Fibroblast of pulmonary artery (primary cell): ENCODE measurements at places on chromosomes 13 and 19.

DNA sequence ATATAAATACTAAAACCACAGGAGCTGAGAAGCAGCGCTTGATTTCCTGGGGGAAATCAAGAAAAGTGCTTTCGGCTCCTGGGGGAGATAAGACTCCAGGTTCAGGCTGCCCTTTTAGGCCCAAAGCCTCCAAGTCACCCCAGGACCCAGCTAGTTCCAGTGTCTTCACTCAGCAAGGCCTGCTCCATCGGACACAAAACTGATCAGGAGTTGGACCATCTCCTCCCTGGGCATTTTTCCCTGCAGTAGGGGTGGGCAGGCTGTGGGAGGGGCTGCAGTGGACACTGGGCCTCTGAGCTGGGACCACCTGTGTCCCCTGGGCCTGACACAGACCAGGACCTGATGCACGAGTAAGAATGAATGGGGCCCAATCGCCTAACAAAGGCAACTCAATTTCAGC, 15.2 kb downstream of the C19orf12 start:
- no peak for DNase-seq

- DNase-seq: peak; percentile 29
Observed at GRCh38 chr13:47025791-47026447, 129.1 kb upstream of the HTR2A start.

DNA sequence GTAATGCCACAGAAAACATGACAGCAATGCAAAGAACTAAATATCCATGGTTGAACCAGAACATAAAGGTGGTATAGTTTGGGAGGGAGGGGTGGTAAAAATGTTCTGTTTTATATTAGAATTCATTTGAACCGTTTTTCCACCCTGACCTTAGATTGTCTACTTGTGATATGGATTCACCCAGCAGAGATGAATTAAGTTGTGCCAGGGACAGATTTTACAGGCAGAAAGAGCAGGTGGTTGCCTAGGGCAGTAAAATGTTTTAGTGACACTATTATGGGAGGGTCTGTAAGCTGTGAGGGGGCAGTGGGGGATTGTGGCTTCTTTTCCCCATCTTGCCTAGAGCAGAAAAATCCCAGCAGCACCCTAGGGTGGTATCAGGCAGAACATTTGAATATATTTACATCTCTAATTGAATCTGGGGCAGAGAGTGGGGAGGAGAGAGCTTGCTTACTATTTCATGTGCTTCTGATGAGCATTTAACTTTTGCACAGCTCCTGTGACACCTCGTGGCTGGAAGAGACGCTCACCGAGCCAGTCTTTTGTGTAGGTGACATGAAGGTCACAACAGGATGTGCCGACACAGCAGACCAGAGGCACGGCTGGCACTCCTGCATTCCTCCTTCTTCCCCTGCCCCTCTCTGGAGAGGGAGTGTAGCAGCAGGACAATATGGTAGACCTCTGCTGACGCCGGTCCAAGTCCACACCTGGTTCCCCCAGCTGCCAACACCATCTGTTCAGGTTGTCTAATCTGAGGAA, 452.3 kb downstream of the IRS2 start:
- no peak for DNase-seq

- DNase-seq: no peak
Observed at GRCh38 chr13:77458736-77459135, 76.8 kb upstream of the SCEL start.

DNA sequence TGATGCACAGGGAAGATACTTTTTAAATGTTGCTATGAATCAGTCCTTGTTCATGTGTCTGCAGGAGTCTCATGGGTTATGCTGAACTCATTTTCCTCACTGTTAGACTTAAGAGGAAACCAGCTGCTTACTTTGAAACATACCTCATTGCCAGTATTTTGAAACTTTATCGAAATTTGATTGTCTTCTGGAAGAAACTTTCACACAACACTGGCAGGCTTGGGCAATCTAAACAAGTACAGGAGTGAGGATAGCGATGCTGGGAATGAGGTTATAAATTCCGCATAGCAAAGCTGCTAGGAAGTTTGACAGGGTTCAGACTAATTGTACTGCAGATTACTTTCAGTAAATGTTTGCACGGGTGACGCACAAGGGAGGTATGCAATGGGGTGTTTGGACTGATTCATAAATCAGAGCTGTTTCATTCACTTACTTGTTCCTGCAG, 245.7 kb downstream of the DNAJC15 start:
- peak; percentile 97 for DNase-seq

DNA sequence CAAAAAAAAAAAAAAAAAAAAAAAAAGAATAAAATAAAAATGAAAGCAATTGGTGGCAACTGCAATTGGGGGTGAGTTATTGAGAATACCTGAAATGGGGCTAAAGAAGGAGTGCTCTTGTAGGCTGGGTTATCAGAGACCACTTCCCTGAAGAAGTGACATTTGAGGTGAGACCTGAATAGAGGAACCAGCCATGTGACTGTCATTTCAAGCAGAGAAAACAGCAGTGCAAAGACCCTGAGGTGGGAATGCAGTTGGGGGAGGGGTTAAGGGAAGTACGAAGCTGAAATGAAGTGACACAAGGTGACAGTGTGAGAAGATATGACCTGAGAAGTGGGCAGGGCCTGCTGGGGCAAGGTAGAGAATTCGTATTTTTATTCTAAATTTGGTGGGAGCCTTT, 4.3 kb upstream of the PALM3 start:
- no peak for DNase-seq

DNA sequence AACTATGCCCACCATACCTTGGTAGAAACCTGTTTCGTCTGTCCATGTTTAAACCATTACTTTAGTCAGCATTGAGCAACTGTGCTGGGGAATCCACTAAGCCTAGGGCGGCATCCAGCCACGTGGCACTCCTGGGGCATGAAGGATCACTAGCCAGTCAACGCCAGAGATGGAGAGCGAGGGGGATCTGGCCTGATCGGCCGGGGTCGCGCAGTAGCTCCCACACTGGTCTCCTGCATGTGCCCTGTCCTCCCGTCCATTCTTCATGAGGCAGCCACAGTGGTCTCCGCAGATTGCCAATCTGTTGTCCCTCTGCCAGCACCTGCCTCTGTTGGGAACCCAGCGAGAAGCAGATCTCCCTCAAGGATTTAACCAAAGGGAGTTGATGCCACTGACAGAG, 109.4 kb downstream of the DPF1 start:
- no peak for DNase-seq

DNA sequence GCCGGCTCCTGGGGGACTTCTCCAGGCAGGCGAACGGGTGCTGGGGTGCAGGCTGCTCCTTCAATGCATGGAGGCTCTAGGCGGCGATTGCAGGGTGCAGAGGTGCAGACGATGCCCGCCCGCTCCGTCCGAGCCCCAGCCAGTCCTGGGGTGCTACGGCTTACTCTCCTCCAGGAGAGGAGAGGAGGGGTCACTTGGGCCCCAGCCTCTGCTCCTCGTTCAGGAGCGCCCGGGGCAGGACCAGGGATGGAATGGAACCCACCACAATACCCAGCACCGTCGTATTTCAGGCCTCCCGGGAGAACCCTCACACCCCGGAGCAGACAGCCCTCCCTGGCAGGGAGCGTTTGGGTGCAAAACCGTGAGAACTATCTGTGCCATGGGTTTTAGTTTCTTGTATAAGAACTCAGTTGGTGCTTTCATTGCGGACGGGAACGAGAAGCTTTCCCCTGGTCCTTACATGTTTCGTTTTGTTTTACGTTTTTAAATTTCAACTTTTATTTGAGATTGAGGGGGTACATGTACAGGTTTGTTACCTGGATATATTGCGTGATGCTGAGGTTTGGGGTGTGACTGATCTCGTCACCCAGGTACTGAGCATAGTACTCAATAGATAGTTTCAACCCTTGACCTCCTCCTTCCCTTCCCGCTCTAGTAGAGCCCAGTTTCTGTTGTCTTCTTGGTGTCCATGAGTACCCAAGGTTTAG, 46.8 kb downstream of the ARHGEF18 start:
- DNase-seq: peak; percentile 22

- DNase-seq: peak; percentile 98
Observed at GRCh38 chr13:80469853-80470381, 129.0 kb upstream of the SPRY2 start.

GRCh38 chr13:98664047-98664446, 87.1 kb upstream of the STK24 start:
- peak; percentile 17 for DNase-seq

DNA sequence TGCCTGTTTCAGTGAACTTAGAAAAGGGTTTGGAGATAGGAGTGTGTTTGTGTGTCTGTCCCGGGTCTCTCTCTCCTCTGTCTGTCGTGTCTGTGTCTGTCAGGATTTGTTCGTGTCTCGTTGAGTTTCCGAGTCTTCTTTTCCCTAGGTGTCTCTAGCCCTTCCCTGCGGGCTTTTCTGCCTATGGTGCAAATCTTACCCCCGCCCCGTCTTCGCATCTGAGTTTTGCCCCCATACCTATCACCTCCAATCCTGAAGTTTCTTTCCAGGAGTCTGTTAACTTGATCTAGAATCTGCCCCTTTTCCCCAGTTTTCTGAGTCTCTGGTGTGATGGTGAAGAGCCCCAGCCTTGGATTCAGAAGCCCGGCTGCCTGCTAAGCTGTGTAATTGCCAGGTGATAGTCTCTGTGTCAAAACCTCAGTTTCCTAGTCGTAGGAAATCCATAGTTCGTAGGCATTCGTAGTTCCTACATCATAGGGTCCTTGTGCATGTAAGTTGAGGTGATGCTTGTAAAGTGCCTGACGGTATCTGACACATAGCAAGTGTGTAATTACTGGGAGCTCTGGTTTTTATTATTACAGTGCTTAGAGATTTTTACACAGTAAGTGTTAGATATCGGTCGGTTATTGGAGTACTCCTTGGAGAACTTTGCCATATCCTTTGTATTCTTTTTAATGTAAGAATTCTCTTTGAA, 782 bp downstream of the EPN1 start:
- DNase-seq: no peak

GRCh38 chr13:46041419-46041839, 11.1 kb downstream of the ZC3H13 start:
- peak; percentile 11 for DNase-seq

DNA sequence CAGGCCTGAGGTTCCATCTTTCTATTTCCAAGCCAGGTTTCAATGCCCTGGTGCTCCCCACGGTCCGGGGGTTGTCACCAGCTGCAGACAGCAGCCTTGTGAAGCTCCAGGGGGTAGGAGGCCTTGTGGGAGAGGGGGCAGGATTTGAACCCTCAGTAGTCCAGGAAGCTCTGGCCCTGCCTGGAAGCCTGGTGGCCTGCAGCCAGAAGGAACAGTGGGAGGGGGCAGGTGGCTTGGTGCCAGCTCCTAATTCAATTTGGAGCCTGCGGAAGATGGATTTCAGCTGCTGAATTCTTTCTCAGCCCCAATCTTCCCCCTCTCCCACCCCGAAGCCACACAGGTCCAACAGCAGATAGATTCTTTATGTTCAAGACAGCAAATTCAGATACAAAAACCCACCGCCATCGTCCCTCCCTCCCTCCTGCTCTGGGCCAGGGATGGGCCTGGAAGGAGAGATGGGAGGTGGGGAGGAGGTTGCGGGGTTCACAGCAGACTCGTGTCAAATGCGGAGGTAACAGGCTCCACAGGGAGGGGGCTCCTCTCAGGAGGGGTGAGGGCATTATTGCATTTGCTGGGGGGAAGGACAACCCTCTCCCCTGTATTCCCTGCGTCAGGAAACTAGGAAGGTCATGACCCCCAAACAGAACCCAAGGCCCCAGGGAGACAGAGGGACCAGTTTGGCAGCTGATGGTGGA, 2.4 kb upstream of the PTGER1 start:
- no peak for DNase-seq

DNA sequence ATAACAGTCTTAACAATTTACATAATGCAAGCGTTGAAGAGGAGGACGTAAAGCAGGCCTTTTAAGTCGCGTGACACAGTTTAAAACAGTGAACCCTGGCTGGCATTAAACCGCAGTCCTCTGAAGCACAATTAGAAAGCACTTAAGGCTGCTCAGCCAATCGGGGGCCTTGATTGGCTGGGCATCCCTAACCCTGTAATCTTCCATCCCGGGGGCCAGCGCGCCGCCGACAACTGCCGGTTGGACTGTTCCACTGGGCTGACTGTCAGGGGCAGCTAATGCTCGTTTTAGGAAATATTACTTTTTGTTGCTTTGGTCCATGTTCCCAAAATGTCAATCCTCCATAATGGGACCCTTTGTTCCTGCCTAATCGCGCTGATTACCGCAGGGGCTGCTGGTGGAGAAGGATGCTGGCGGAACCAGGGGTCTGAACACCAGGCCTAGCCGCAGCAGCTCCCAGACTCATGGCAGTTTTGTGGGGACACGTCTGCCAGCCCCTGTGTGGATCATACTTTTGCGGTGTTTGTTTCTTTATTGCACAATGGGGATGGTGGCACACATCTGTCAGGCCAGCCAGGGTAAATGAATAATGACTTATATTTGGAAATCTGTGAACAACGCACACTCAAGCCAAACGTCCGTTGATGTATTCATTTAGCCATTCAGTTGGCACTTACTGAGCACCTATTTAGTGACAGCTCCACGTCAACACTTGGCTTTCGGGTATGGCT, 127.1 kb upstream of the SPACA7 start:
- DNase-seq: no peak

- DNase-seq: no peak
Observed at GRCh38 chr13:110244071-110244830, 62.7 kb downstream of the COL4A1 start.

DNA sequence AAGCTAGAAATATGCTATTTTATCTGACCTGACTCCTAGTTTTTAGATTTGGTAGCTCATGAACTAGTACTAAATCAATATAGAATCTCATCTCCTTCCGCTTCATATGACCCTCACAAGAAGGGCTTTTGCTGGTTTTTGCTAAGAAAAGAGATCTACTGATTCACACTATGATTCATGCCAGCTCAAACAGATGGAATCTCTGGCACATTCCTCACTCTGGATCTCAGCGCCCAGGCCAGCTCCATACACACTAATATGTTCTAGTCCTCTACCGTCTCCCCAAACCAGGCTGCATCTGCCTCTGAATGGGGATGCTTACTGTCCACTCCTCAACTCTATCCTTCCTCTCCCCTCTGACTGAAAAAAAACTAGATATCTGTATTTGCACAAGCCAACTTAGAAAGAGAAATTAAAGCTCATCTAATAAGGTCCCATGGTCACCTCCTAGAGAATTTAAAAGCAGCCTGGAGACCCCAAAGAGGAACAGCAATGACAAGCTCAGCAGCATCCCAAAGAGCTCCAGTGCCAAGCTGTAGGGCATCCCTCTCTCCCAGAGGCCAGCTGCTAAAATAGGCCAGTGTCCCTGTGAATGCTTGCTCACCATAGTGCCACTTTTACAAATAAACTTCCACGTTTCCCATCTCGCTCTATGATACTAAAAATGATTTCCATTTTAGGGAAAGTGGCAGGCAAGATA, 74.9 kb downstream of the LHFPL6 start:
- DNase-seq: peak; percentile 84

DNA sequence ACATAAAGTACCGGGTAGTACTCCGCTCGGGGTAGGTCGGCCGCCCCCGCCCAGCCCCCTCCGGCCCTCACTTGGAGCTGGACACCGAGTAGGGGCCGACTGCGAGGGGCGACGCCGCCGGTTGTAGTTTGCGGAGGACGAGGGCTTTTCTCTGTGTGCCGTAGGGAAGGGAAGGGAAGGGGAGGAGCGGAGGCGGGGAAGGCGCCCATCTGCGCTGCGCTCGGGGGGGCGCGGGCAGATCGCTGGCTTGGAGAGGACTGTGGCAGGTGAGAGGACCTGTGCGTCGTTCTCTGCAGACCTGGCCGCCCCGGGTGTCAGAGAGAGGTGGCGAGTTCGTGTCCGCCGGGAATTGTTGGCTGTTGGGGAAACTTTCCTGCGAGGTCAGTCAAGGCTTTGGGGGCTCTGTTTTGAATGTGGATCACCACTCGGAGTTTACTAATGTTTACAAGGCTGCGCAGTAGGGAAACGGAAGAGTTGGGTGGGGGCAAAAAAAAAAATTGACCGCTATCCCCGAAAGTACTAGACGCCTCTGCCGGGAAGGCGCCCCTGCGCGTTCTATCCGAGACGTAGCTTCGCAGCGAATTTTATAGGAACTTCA, 1.4 kb downstream of the ING1 start:
- DNase-seq: peak; percentile 50
